HuH-7.5 (cell line): ENCODE measurements at places on chromosomes 11 and 22.
A peak's percentile ranks its signal among the peaks of the same experiment; 100 is the strongest.

DNA sequence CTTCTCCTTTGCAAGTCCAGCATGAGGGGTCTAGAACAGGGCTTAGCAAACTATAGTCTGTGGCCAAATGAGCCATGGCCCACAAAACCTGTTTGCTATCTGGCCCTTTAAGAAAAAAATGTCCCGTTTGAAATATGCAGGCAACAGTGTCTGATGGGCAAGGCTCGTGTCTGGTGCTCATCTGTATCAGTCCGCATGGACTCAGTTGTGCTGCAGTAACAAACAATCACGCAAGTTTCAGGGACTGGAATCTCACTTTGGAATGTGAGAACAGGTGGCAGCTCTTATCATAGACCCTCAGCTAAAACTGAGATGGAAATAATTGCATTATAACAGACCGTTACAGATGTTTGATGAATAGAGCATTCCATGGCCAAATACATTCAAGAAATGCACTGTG lies 19.1 kb upstream of the PVALB start:
- no peak for DNase-seq

DNA sequence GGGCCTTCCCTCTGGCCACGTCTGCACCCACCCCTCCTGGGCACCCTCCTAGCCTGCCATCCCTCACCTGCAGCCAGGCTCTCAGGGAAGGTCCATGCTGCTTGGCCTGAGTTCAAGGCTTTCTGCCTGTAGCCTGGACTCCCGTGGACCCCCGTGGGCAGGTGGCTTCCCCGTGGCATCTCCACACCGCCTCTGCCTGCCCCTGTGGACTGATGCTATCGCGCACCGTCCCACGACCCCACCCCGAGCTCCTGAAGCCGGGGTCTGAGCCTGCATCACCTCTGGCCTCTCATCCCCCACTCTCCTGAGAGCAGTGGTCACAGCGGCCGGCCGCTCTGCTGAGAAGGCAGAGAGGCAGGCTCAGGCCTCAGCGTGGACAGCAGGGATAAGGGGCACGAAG lies 4.5 kb downstream of the IFITM5 start:
- no peak for DNase-seq

DNA sequence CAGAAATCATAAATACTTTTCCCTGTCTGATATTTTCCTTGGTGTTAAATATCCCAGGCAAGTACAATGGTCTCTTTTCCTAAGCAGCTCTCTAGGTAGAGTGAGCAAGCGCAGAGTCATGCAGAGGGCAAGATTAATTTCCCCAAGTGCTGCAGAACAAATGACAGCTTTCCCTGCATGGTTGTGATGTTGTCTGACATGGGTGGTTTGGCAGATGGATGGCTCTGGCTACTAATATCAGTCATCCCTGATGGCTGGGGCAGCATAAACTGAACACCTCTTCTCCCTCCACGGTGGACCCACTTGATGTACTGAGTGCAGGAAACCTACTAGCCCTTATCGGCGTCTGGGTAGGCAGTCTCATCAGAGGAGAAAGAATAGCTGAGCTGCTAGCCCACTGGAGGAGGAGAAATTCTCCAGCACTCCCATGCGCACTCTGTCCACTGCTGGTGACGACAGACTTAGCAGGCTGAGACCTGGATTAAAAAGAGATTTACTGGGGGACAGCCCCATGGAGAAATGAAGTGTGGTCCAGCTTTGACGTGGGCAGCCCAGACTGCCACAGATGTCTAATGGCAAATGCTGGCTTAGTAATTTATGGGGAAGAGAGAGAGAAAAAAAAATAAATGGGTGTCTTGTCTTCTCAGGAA lies 202.9 kb downstream of the DBX1 start:
- DNase-seq: no peak

GRCh38 chr11:81852896-81853295 lies 880.8 kb downstream of the FAM181B start:
- DNase-seq: no peak

DNA sequence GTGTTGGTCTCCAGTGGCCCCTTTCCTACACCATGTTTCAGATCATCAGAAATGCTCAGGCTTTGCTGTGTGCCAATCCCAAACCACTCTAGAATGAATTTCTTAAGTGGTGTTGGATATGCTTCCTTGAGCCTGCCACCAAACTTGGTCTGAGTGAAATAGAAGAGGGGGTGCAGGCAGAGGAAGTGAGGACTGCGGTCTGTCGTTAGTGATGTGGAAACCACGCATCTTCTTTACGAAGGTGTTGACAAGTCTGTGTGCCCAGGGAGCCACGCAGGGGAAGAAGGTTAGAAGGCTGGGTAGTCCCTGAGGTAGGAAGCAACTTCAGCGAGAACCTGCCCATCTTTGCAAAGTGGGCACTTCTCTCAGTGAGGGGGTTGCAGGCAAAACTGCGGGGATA lies 187.4 kb upstream of the NAV2 start:
- DNase-seq: no peak

DNA sequence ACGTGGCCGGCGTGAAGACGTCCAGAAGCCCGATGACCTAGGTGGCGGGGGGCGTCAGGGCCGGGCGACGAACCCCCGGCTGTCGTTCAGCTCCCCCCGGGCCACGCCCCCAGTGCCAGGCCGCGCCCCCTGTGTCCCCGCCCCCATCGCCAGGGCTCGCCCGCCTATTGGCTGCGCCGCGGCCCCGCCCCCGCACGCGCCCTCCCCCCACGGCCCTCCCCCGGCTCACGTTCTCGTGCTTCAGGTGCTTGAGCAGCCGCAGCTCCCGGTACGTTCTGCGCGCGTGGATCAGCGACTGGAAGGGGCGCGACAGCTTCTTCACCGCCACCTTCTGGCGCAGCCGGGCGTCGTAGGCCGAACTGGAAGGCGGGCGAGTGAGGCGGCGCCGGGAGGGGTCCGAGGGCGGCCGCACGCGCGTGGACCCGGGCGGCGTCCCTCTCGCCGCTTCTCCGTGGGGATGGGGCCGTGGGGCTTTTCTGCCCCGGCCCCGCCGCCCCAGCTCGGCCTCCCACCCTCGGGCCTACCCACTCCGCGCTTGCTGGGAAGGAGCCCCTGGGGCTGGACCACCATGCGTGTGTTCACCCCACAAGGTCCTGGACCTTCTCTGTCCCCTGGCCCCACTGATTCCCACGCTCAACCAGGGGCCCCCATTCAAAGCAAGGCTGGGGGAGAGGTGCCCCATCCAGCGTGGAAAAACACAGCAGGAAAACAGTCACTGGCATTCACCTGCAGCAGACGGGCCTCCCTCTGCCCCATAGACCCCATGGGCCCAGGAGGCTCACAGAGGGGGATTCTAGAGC lies 2.4 kb downstream of the MAPK11 start:
- peak; percentile 61 for DNase-seq

- DNase-seq: peak; percentile 10
These were observed 489.4 kb downstream of the KCNA4 start for GRCh38 chr11:29527391-29527936.

DNA sequence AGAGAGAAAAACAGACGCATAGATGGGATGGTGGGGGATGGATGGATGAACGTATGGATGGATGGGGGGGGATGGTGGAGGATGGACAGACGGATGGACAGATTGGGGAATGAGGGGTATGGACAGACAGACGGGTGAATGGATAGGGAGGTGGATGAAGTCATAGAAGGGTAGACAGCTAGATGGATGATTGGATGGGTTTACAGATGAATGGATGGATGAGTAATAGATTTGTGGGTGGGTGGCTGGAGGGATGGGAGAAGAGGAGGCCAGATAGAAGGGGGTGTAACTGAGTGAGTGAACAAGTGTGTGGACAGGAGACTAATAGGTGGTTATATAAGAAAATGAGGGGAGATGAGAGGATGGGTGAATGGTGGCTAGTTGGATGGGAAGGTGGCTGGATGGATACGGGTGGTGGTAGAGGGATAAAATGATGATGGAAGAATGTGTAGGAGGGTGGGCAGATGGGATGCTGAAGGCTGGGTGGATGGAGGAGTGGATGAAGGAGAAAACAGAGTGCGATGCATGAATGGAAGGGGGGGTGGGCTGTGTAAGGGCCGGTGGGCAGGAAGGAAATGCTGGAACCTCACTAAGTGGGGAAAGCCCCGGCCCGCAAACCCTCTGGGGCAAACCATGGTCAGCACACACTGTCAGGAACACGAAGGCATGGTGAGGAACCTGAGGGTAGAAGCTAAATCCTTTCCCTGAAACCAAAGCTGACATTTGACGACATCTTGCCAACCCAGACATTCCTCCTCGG lies 21.6 kb downstream of the ARVCF start:
- no peak for DNase-seq

DNA sequence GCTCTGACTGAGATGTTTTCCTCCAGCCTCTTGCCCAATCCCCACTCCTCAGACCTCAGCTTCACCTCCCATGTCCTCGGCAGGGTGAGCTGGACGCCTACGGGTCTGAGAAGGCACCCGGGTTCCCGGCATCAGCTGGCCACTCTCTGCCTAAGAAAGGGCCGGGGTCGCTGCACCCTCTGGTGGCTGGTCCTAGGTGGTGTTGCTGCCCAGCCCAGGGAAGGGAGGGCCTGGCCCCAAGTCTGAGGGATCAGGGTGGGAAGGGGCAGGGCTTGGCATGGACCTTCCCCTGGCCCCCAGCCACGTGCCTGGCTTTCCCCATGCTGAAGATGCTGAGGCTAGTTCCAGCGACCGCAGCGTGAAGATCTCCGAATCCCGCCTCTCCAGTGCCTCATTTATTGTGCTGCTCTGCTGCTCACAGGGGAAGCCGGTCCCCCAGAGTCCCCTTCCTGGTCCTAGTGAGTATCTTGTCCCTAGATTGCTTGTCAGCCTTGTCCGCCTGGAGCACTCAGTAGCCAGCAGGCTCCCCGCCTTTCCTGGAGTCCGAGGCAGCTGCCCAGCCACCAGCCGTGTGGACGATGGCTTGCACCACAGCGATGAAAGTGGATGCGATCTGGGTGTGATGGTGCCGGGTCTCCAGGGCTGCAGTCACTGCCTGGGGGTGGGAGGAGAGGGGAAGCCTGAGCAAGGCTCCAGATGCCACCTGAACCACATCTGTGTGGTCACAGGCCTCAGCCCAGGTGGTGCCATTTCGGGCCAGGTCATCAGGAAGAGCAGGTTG lies 2.9 kb upstream of the GGT5 start:
- DNase-seq: peak; percentile 96

DNA sequence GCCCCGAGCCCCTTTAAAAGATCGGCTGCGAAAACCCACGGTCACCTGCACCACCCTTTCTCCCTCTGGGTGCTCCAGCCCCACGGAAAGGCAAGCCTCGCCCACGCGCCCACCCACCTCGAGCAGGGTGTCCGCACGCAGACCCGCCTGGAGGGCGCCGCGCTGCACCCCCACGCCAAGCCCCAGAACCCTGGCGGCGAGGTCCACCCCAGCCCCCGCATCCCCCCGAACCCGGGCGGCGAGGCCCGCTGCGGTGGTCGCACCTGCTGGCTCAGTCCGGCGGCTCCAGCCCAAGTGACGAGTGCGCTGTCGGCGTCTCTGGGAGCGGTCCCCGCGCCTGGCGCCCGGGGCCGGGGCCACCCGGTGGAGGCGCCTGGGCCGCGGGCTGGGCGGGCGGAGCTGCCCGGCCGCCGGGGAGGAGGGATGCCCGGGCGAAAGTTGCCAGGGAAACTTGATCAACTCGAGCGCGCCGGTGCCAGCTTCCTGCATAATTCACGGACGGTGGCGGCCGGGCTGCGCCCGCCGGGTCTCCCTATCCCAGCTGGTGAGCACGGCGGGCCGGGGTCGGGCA lies 1.1 kb downstream of the SHANK2 start:
- peak; percentile 56 for DNase-seq

DNA sequence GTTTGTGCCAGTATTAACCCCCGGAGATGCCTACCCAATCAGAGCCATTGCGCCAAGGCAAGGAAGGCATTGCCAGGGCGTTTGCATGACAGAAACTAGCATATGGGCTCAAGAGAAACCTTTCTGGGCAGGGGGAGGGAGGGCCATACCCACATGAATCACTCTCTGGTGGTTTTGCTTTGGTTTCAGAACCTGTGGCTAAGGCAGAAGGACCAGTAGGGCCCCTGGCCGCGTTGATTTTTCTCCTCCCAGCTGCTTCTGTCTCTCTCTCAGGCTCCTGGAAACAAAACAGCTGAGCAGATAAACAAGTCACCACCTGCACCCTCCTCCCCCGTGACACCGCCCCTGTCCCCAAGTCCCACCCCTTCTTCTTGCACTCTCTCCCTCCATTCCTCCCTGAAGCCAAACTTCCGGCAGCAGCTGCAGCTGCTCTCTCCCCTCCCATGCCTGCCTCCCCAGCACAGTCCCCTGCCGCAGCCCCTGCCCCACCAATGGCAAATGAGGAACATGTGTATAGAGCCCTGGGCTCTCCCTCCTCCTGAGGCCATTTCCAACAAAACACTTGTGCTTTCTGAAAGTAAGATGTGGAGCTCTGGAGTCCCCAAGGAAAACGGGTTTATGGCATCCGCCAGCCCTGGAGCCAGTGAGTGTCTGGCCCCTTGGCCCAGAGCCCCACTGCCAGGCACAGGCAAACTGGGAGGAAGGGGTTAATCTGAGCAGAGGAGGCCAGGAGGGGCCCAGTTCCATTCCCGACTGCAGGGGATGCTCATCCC lies 39.0 kb upstream of the ADA2 start:
- no peak for DNase-seq

- peak; percentile 29 for DNase-seq
These were observed 7.1 kb downstream of the MS4A6E start for GRCh38 chr11:60334005-60334620.

DNA sequence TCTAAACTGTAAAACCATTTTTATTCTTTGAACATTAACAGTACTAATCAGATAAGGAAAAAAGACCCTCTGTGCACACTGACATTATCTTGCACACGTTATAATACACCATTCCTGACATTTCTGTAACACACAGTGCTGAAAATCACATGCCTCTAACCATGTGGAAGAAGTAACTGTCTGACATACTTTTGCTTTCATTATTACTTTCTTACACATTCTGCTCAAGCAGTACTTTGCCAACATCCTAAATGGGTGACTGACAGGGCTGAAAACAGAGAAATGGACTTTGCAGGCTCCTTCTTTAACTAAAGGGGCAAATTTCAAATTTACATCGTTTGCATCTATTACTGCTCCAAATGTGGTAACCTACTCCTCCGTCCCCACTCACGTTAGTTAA lies 22.8 kb upstream of the TP53AIP1 start:
- no peak for DNase-seq

DNA sequence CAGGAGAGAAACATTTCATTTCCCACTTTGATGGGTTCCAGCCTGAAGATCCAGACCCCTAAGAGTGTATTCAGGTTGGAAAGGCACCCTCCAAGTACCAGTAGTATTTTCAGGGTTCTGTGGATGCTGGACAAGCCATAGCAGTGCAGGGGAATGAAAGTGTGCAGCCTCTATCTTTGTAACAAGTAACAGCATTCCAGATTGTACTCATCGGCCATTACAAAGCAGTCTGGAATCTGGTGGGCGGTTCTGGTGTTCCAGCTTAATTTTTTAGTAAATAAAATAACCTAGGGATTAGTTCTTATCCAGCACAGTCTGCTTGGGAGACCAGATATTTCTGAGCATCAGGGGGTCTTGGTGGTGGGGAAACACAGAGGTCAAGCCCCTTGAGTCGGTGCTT lies 22.6 kb downstream of the APLNR start:
- DNase-seq: no peak

DNA sequence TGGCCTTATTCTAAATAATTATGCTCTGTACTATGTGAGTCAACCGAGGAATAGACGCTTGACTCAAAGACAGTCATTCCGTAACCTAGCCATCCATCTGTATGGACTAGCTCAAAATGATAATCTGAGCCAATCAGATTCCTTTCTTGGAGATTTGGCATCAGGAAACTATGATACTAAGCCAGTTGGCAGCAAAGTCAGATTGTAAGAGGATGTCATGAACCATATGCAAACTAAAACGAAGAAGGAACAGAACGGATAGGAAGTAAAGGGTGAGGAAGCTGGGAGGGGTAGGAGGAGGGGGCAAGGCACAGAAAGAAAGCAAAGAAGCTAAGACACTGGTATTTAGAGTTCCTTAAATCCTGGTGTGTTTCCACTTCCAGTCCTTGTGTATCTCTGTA lies 10.7 kb upstream of the SESN3 start:
- DNase-seq: no peak
